Posterior cingulate gyrus (tissue), 11 donors: ENCODE measurements at places on chromosomes 7 and 10.

GRCh38 chr7:155745737-155746136, 66.5 kb downstream of the SHH start:
- no peak for DNase-seq

- no peak for DNase-seq
These were observed 5.8 kb downstream of the CALHM3 start for GRCh38 chr10:103473261-103473671.

- DNase-seq = no peak
These were observed 102.5 kb downstream of the COL26A1 start for GRCh38 chr7:101465131-101465530.

DNA sequence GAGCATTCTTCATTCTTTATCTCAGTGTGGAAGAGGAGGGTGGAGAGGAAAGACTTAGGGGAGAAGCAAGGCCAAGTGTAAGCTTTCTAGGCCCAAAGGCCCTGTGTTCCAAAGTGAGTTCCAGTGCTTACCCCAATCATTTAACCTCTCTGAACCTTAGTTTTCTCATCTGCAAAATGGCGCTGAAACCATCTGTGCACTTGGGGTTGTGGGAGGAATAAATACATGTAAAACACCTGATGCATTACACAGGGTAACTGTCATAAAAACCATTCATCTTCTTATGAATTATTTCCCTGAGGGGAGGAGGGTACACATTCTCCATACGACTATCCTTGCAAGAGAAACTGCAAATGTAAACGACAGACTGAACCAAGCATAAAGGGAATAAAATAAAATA, 19.0 kb downstream of the PIK3AP1 start:
- DNase-seq = no peak

GRCh38 chr10:117078168-117078837, 59.8 kb downstream of the VAX1 start:
- DNase-seq = no peak

- DNase-seq = peak; percentile 91
These were observed 9.2 kb downstream of the BNIP3 start for GRCh38 chr10:131972474-131973071.

- DNase-seq = no peak
These were observed 4.8 kb downstream of the EGR2 start for GRCh38 chr10:62811159-62811875.

DNA sequence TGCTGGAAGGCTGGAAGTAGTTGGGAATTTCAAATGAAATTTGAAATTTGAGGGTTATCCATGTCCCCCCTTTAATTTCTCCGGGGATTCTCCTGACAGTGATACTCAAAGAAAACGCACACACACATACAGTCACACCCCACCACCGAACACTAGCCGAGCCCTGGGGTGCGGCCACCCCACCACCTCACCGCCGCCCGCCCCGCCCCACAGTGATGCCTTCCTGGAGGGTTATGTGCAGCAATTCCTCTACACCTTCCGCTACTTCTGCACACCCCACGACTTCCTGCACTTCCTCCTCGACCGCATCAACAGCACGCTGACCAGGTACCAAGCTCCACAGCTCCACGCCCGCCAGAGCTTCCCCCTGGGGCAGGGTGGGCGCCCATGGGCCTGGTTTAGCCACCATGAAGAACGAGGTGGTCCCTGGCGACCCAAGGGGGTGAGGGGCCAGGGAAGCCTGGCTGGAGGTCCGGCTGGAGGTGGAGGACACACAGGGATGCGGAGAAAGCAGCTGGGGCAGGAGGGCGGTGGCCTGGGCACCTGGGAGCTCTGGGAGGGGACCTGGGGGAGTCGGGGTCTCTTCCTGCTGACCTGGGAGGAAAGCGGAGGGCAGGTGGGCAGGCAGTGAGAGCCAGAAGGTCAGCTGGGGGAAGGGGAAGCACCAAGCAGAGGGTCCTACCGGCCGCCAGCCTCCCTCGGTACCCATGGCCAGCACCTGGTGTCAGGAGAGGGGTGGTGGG, 19.4 kb upstream of the UTF1 start:
- DNase-seq = no peak

GRCh38 chr7:111388912-111389311, 173.4 kb downstream of the IMMP2L start:
- DNase-seq = no peak

- DNase-seq = no peak
These were observed 860.9 kb downstream of the XPNPEP1 start for GRCh38 chr10:109062371-109062770.

DNA sequence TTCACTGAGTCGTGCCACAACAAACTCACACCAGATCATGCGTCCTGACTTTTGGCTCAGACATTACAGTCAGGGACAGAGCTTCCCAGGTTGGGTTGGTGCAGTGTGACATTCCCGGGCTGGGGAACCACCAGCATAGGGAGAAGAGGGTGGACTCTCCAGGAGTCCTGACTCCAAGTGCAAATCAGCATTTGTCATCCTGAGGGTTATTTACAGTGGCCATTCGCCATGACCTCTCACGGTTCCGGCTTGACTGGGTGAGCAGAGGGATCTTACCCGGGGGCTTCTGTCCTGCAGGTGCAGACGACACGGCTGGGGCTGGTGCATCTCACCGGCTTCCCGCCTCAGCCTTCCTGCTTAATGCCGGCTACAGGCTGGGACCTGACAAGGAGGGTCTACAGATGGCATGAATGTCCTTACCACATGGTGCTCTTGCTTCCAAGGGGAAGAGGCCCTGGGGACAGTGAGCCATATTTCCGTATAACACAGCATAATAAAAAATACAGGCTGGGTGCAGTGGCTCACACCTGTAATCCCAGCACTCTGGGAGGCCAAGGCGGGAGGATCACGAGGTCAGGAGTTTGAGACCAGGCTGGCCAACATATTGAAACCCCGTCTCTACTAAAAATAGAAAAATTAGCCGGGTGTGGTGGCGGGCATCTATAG, 12.5 kb upstream of the INTS1 start:
- no peak for DNase-seq

DNA sequence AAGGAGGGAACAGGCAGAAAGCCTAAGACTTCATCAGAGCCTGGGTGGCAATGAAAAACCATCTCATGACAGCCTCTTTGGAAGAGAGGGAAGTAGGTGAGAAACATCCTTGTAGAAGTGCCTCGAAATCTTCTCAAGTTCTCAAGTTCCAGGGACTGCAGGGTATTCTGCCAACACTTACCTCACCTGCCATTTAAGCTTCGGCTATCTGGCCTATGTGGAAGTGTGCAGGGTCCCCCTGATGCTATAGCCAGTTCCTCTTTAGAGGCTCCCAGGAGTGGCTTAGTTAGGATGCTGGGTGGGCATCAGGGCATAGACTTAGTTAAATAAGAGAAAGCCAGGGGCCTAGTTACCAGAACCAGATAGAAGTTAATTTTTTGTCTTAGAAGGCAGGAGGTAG, 27.0 kb downstream of the ABCC2 start:
- no peak for DNase-seq

DNA sequence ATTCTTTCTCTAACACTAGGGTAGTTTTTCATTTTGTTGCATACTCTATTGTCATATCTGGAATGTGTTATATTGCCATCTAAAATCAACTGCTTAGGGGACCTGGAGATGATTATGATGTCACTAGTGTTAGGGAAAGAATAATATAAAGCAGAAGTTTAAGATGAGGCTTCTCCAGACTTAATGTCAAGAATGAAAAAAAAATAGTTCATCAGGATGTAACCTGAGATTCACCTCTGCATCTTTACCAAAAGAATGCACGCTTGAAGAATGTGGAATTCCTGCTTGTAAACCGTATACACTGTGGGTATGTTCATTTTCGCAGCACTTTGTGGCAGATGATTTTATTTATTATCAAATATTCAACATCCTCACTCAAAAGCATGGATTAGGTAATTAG, 184.6 kb downstream of the ST7 start:
- DNase-seq = no peak

DNA sequence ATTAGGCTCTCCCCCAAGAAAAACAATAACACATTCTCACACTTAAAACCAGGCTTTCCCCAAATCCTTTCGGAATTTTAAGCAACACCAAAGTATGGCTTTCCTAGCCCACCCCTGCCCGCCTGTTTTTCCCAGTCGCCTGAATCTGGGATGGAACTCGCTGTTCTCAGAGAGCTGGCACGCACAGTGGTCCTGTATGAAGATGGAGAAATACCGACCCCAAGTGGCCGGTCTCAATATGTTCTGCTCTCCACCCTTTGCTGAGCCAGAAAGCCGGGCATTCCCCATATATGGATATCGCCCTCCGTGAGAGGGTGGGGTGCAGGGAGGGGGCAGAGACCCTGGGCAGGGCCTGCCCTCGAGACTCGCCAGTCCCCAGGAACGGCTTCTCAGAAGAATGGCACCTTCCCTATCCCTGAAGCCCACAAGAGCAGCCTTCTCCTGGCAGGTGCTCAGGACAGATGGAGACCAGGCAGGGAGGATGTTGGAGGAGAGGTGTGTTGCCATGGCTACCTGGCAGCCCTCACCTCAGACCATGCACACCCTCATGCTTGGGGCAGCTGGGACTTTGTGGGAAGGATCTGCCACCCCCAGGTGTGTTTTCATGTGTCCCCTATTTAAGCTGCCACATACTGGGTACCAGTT, 3.4 kb downstream of the TACR2 start:
- peak; percentile 91 for DNase-seq

GRCh38 chr10:30176182-30176581, 116.8 kb upstream of the JCAD start:
- DNase-seq = no peak

GRCh38 chr7:18053177-18053928, 25.7 kb upstream of the PRPS1L1 start:
- no peak for DNase-seq

- DNase-seq = no peak
These were observed 59.7 kb downstream of the SEM1 start for GRCh38 chr7:96649981-96650380.

- no peak for DNase-seq
These were observed 132.6 kb downstream of the RGS10 start for GRCh38 chr10:119409906-119410305.

DNA sequence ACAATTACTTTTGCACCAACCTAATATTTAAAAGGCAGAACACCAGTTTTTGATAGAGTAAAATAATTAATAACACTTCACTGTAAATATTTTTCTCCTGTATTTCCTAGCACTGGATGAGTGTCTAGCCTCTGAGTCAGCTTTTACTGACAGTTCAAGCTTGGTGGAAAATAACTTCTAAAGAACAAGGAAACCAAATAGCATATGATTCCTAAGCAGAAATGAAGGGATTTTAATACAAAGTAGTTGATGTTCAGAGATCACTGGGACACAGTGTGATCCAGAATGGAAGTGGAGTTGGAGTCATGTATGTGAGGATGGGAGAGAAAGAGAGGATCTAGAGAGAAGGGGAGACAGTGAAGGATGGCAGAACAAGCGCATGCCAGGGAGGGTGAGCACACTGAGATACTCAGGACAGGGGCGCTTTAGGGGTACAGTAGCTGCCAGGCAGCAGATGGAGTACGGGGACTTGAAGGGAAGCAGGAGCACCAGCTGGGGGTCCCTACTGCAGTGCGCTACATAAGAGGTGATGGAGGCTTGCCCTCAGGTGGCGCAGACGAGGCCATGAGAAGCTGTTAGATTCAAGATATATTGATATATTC, 117.9 kb upstream of the KLF6 start:
- DNase-seq = no peak

- DNase-seq = no peak
These were observed 913.9 kb upstream of the AUTS2 start for GRCh38 chr7:68684246-68684839.

GRCh38 chr10:30639946-30640786, 10.6 kb upstream of the LYZL2 start:
- DNase-seq = no peak

- DNase-seq = no peak
These were observed 9.8 kb upstream of the FAS start for GRCh38 chr10:88980800-88981199.

DNA sequence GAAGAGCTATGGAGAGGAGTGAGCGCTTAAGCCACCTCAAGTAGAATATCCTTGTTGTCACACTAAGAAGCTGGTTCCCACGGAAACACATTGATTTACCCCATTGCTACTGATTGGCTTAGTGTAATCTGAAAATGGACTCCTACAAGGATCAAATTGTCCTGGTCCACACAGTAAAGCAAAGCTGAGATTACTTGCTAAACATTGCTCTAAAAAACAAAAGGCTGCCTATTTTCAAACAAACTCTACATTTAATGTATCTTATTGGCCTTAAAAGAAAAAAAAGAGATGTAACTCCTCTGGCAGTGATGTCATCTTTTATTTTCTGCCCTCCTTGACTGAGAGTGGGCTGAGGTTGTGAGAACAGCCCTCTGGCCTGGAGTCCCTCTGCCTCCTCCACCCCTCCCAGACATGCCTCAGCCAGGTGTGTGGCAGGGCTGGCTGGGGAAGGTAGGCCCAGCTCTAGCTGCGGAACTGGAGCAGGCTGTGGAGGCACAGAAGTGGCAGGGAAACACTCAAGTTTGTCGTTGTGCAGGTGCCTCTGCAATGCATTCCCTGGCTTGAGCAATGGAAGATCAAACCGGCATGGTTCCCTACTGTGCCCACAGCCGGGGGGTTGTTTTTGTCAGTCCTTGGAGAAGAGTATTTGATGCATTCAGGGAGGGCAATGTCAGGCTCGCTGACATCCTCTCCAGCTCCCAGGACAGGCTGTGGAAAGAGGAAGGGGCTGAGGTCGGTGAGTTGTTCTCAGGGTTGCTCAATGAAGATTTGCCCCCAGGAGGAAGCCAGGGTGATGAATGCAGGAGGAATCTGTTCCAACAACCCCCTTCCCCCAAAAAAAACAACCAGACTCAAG, 9.1 kb downstream of the KLF6 start:
- DNase-seq = no peak

GRCh38 chr10:79188154-79188965, 119.6 kb downstream of the ZMIZ1 start:
- DNase-seq = no peak

DNA sequence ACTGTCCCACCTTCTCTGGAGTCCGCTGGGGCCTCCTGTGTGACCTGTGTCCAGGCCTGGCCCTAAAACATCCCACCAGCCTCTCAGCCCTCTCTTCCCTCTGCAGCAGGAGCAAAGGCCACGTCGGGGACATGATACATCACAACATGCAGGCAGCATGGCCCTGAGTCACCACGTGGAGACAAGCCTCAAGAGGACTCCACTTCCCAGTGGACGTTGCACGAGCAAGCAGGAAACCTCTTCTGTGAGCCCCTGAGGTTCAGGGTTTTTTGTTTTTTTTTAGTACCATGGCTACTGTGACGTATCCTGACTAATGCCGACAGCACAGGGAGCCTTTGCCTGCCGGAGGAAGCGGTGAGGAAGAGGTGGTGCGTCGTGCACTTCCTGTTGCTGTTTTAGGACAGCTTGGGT, 165.9 kb downstream of the DNAJB6 start:
- DNase-seq = no peak

- peak; percentile 85 for DNase-seq
These were observed 79.9 kb downstream of the ZMIZ1 start for GRCh38 chr10:79148452-79149344.

- peak; percentile 78 for DNase-seq
These were observed 1.2 kb upstream of the PLXNA4 start for GRCh38 chr7:132577206-132578049.

GRCh38 chr10:15321431-15322341, 49.4 kb downstream of the FAM171A1 start:
- no peak for DNase-seq
